ENCODE measurements at places on chromosomes 5 and 9.

DNA sequence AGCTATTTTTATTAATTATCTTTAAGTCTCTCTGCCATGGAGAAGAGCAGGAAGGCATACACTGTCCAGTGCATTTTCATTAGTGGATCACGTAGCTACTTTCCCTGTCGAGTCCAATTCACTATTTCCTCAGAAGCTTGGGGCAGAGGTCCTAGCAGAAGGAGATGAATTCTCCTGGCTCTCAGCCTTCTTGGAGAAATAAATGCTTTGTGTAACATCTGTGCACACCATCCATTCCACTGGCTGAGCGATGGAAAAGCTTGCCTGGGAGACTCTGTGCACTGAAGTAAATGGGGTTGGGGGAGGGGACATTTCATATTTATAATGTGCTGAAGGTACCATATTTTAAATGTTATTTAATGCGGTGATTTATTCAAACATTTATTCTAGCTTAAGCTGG, 23.4 kb downstream of the PROP1 start:
- DNase-seq = no peak

GRCh38 chr5:8434501-8434900, 565.6 kb downstream of the MTRR start:
- DNase-seq = no peak

GRCh38 chr5:96942911-96943310, 7.0 kb downstream of the LNPEP start:
- DNase-seq = no peak

DNA sequence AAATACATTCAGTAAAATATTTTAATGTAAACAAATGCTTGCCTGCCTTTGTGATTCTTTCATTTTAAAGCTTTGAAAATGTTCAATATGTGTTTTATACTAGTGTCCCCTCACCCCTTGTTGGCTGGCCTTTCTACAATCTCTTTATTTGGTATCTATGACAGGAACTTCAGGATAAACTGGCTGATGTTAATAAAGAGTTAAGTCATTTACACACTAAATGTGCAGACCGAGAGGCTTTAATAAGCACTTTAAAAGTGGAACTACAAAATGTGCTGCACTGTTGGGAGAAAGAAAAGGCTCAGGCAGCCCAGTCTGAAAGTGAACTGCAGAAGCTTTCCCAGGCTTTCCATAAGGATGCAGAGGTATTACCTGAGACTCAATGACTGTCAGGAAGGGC, 171.8 kb downstream of the CCDC171 start:
- no peak for DNase-seq

DNA sequence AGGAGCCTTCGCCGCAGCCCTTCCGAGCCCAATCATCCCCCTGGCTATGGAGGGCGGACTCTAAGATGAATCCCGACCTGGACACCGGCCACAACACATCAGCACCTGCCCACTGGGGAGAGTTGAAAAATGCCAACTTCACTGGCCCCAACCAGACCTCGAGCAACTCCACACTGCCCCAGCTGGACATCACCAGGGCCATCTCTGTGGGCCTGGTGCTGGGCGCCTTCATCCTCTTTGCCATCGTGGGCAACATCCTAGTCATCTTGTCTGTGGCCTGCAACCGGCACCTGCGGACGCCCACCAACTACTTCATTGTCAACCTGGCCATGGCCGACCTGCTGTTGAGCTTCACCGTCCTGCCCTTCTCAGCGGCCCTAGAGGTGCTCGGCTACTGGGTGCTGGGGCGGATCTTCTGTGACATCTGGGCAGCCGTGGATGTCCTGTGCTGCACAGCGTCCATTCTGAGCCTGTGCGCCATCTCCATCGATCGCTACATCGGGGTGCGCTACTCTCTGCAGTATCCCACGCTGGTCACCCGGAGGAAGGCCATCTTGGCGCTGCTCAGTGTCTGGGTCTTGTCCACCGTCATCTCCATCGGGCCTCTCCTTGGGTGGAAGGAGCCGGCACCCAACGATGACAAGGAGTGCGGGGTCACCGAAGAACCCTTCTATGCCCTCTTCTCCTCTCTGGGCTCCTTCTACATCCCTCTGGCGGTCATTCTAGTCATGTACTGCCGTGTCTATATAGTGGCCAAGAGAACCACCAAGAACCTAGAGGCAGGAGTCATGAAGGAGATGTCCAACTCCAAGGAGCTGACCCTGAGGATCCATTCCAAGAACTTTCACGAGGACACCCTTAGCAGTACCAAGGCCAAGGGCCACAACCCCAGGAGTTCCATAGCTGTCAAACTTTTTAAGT, 819 bp downstream of the ADRA1B start:
- DNase-seq = no peak

GRCh38 chr5:133683646-133684596, 71.6 kb upstream of the FSTL4 start:
- DNase-seq = no peak

DNA sequence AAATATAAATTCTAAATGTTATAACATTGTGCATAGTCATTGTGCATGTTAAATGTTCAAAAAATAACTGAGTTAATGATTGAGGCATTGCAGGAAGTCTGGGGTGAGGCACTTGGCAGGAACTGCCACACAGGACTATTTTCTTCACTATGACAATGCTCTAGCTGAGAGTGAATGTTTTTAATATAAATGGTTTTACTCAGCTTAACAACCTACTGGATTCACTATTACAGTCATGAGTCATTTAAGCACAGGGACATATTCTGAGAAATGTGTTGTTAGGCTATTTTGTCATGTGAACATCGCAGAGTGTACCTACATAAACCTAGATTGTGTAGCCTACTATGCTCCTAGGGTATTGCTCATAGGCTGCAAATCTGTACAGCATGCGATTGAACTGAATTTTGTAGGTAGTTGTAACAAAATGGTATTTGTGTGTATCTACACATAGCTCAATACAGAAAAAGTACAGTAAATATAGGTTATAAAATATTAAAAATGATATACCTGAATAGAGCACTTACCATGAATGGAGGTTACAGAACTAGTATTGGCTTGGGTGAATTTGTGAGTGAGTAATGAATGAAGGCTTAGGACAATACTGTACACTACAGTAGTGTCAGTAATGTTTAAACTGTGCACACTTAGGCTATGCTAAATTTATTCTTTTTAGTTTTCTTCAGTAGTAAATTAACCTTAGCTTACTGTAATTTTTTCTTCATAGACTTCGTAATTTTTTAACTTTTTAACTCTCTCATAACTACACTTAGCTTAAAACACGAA, 346.1 kb upstream of the PTGER4 start:
- no peak for DNase-seq

DNA sequence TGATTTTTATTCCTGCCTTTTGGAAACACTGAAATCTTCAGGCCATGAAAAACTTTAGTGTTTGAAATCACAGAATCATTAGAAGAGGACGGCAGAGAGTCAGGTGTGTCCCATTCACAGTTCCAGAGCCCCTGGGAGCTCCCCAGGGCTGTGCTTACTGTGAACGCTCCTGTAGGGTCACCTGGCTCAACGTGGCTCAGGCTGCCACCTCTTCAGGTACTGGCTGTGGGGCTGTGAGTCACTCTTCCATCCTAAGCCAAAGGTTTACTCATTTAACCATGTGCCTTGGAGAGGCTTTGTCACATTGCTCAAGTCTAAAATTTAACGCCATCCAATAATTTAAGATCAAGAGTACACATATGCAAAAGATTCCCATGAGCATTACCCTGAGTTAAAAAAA, 50.2 kb upstream of the FSTL4 start:
- DNase-seq = no peak

GRCh38 chr5:17327048-17327625, 109.7 kb downstream of the BASP1 start:
- no peak for DNase-seq

DNA sequence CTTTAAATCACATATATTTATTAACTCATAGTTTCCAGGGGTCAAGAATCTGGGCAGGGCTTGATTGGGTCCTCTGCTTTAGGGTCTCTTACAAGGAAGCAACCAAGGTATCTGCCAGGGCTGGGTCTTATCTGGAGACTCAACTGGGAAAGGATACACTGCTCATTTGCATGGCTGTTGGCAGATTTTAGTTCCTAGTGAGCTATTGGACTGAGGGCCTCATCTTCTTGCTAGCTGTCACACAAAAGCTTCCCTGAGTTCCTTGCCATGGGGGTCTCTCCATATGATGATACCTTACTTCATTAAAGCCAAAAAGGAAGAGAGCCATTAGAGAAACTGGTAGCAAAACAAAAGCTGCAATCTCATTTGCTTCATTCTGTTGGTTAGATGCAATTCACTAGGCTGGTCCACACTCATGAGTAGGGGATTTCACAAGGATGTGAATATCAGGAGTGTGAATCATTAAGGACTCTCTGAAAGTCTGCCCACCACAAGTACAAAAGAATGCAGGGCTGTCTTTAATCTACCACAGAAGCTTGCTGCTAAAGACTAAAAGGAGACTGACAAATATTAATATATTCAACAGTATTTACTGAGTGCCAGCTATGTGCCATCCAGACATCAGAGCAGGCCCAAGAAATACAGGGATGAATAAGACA, 42.0 kb upstream of the TIMD4 start:
- DNase-seq = no peak

DNA sequence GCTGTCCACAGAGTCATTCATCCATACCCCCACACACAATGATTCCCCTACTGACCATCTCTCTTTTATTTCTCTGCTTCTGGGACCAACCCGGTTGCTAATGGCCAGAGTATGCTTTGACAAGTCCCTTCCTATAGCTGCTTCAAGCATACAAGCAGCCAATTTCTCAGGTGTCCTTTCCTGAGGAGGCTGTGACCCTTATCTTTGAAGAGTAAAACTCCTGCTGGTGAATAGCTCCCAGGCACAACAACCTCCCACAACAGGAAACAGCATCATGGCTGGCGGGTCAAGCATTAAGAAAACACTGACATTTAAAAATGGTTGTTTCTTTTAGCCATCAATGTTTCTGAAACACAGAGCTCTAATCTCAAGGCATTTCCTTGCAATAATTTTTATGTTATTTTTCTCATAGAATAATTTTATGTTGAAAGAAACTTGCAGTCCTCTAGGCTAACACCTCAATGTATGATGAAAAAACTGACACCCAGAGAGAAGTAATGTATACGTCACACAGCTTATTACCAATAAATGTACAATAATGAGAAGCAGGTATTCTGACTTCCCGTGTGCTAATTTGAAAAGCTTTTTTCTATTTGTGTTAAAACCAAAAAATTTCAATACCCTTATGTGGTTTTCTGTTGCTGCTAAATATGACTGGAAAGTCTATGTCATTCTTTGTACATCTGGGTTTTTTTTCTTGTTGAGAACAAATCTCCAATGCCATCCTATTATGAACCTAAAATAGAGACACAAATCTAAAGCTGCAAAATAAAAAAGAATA, 7.5 kb upstream of the PAM start:
- DNase-seq = no peak

Data from stimulated activated CD4-positive, alpha-beta T cell treated with anti-CD3 and anti-CD28 coated beads, Interleukin-12 subunit alpha, Interleukin-12 subunit beta, amount 100 ng/mL, for 24 hours (primary cell).